Hematopoietic multipotent progenitor cell treated with erythropoietin and hydrocortisone succinate and interleukin-3 and kit ligand, for 15 days (in vitro differentiated cells): ENCODE measurements at places on chromosomes 4 and X.

- no peak for DNase-seq
Measured at GRCh38 chr4:125140966-125141495, 173.7 kb upstream of the FAT4 start.

DNA sequence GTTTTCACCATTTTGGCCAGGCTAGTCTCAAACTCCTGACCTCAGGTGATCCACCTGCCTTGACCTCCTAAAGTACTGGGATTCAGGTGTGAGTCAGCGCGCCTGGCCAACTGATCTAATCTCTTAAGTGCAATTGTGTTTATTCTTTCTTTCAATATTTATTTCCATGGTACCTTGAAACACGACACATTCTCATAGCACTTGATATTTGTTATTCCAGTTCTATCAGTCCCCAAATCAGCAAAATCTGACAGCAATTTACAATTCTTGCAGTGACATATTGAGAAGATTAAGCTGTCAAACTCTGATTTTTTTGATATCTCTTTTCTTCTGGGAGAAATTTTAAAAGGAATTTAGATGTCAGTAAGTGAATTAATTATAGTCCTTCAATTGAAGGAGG lies 218.1 kb upstream of the FAT4 start:
- no peak for DNase-seq

GRCh38 chr4:105451346-105451745 lies 22.5 kb downstream of the PPA2 start:
- DNase-seq: no peak

DNA sequence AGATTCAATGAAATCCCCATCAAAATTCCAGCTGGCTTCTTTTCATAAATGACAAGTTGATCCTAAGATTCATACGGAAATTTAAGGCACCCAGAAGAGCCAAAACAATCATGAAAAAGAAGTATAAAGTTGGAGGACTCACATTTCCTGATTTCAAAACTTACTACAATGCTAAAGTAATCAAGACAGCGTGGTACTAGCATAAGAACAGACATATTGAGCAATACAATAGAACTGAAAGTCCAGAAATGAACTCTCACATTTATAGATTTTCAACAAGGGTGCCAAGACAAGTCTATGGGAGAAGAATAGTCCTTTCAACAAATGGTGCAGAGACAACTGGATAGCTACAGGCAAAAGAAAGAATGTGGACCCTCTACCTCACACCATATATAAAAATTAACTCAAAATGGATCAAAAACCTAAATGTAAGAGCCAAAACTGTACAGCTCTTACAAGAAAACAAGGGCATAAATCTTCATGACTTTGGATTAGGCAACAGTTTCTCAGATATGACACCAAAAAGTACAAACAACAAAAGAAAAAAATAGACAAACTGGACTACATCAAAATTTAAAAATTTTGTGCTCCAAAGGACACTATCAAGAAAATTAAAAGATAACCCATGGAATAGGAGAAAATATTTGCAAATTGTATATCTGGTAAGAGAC lies 28.5 kb downstream of the SASH3 start:
- DNase-seq: no peak

GRCh38 chrX:151177141-151178027 lies 1.0 kb downstream of the GPR50 start:
- no peak for DNase-seq

- DNase-seq: no peak
Measured at GRCh38 chr4:8818063-8818881, 53.4 kb downstream of the HMX1 start.

DNA sequence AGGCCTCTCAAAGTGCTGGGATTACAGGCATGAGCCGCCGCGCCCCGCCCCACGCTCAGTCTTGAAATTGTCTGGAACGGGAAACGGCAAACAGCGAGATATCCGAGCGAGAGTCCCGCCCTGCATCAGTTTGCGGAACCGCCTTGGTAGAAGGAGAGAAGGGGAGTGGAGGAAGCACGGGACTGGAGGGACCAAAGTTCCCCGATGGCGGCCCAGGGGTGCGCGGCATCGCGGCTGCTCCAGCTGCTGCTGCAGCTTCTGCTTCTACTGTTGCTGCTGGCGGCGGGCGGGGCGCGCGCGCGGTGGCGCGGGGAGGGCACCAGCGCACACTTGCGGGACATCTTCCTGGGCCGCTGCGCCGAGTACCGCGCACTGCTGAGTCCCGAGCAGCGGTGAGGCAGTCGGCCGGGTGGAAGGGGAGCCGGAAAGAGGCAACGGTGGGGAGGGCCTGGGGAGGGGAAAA lies at the start of gene BST1:
Gene BST1 (plus strand): TSS at position 125 of the 463 bp plus-strand sequence. CDS start 80 bp downstream, at position 205.
- DNase-seq: no peak

GRCh38 chr4:125388613-125389012 lies 73.9 kb downstream of the FAT4 start:
- no peak for DNase-seq

GRCh38 chr4:7003176-7003878 lies 39.8 kb upstream of the TADA2B start:
- DNase-seq: no peak

DNA sequence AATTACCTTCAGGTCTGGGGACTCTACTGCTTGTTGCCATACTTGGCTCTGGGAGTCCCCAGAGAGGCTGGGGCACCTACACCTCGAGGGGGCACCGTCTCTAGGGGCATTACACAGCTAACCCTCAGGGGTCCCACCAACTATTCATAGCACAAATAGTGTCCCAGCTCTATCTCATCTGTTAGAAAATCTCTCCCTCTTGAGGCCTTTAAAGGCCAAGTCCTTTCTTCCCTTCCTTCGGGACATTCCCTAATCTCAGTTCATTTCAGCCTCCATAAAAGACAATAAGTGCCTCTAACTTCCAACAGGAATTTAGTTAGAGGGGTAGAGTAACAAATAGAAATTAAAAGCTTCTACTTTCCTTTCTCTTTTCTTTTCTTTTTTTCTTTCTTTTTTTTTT lies 55.8 kb upstream of the SORBS2 start:
- no peak for DNase-seq
